ENCODE measurements at places on chromosomes 12 and 14.

DNA sequence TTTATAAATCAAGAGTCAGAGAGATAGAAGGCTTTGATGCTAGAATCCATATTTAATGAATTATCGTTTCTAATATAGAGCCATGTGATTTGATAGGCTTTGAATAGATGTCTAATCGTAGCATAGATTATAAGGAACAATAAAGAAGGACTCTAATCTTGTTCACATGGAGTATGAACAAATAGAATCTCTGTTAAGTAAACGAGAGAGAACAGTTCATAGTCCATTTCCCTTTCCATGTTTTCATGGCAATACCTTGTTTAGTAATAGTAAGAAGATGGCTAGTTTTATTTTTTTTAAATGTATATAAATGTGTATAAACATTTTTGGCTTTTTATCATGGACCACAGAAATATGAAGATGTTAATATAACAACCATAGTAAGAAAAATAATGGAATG is 32.3 kb upstream of the RAD51AP1 start:
- DNase-seq: no peak

DNA sequence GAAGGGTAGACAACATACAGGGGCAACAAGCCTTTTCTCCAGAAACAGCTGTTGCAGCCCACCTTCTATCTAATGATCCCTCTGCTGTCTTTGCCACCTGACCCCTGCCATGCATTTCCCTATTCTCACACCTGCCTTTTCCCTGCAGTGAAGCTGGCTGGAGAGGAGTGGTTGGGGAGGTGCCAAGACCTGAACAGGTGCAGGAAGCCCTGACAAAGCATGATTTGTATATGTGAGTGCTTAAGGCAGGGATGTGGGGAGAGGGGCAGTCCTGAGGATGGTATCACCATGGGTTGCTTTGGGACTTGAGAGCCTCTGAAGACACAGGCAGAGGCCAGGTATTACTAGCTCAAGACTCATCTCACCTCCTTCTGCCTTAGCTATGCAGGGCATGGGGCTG is 2.9 kb upstream of the PFDN5 start:
- DNase-seq: no peak

- DNase-seq: peak; percentile 55
These were observed 18.4 kb downstream of the ZFC3H1 start for GRCh38 chr12:71645268-71645667.

- DNase-seq: no peak
These were observed 32.8 kb downstream of the NOS1 start for GRCh38 chr12:117328556-117329100.

- no peak for DNase-seq
These were observed 308.0 kb upstream of the FKBP4 start for GRCh38 chr12:2486796-2487195.

GRCh38 chr12:69879007-69879960 is 54.3 kb downstream of the MYRFL start:
- DNase-seq: peak; percentile 64
